ENCODE measurements at places on chromosomes 6 and 20.

GRCh38 chr6:134356405-134356804 lies 38.5 kb upstream of the SGK1 start:
- no peak for DNase-seq

DNA sequence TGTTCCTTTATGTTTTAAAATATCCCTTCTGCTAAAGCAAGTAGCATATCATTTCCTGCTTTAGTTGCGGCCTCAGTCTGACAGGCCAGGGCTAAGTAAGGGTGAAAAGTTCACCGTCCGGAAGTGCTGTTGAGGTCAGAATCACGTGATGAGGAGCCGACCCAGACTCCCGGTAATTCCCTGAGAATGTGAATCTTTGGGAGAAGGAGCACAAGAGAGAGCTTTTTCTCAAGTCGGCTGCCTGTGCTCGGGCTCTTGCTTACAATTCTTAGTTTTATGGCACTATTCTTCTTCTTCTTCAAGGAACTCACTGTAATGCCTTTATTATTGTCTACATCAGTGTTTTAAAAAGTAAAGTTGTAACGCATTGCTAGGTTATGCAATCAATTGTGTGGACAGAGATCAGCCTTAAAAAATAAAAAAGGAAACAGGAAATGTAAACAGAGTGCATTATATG lies 309.3 kb downstream of the PRL start:
- DNase-seq: peak; percentile 3

DNA sequence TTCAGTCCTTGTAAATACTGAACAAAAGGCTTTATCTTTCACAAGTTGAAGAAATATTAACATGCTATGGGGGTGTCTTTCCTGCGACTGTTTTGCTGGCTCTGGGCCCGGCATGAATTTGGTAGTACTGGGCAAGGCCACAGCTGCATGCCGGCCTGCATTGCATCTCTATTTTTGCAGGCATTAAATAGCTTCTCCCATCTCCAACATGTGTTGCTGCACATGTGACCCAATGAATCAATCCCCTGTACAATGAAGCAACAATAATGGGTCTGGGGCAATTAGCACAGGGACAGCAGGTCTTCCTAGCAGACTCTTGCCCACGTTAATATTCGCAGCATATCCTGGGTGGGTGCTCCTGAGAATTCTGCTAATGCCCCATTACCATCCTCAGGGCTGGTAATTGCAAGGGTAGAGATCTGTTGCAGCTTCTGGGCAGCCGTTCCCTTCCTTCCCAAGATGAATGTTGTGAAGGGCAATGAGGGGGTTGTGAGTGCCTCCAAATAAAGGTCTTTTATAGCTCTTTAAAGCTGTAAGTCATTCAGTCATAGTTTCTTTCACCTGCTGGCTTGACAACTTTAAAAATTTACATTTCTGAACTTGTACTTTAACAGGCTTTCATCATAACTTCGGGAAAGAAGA lies 24.3 kb upstream of the CDYL start:
- no peak for DNase-seq

DNA sequence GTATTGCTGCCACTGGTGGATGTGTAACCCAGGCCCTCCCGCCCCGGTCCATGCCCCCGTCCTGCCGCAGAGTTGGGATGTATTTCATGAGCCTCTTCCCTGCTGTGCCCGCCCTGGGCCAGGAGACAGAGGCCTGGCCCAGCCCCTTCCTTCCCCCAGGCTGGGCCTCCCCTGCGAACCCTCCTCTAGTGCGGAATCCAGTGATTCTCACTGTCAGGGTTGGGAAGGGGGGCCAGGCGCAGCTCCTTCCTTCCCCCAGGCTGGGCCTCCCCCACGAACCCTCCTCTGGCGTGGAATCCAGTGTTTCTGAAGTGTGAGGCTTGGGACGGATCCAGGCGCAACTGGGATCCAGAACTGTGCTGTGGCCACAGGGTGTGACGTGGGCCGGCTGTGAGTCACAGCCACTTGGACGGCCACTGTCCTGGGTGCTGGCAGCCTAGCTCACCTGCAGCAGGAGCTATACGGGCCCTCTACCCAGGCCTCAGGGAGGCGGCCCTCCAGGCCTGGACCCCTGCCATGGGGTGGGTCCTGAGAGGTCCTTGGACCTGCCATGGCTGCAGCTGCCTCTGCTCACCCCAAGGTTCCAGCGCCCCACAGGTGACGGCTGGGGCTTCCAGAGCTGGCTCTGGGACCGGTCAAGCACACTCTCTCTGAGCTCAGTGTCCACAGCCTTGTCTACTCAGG lies 28.3 kb downstream of the COL20A1 start:
- no peak for DNase-seq

- no peak for DNase-seq
These were observed 25.2 kb upstream of the GTSF1L start for GRCh38 chr20:43752051-43752360.

DNA sequence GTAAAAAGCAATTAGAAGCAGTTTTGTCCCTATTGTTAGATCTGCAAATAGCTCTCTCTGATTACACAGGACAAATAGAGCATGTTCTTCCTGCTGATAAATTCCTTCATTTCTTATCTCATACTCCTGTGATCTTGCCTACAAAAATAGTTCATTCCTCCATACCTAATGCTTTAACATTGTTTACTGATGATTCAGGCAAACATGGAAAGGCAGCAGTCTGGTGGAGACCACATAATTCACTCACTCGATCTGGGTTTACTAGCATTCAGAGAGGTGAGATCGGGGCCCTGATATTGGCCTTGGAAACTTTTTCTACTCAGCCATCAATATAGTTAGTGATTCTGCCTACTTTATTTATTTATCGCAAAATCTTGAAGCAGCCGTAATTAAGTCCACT lies 20.2 kb downstream of the HLA-DPA1 start:
- no peak for DNase-seq

DNA sequence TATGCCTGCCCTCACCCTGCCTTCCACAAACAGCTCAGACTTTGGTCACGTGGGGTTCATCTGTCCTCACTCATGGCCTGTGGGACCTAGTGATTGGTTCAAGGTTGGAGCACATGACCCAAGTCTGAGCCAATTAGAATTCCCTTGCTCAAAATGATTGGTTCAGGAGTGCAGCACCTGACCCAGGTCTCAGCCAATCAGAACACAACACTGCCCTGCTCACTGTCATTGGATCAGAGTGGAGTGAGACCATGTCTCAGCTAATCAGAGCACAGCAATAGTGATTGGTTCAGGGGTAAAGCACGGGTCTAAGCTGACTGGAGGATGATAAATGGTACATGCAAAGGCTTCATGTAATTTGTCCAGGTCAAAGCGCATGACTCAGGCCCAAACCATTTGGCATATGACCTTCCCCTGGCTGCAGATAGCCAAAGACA lies 102.2 kb downstream of the PREX1 start:
- DNase-seq: no peak

- no peak for DNase-seq
These were observed 60.6 kb upstream of the FAM184A start for GRCh38 chr6:119138906-119139541.

GRCh38 chr6:166308033-166308768 lies at the start of gene PRR18:
PRR18 (minus strand) TSS chr6:166308392; CDS start chr6:166308142, 250 bp downstream.
- no peak for DNase-seq

DNA sequence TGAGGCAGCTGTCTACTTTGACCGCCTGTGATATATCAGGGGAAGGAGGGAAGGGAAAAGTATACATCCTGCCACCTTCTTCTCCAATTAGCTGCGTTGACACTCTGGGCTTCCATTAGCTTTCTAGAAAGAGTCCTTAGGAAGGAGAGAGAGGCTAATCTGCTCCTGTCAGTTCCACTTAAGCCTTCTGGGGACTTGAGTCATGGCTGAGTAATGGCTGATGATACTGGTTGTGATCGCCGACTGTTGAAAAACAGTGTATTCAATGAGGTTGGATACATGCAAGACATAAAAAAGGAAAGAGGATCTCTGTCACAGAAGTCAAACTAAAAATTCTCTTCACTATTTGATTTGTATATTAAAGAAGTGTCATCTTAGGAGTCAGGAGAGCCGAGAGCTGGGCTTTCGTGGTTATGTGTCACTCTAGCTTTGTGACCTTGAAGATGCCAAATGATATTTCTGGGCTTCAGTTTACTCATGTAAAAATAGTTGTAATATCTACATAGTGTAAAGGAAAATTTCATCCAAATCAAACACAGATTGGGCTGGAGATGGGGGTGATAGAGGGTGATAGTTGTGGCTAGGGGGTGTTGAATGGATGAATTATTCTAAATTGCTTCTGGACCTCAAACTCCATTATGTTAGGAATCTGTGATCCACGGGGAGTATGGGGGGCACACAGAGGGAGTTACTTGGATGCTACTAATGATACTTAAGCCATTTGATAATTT lies 189.0 kb downstream of the UST start:
- no peak for DNase-seq

DNA sequence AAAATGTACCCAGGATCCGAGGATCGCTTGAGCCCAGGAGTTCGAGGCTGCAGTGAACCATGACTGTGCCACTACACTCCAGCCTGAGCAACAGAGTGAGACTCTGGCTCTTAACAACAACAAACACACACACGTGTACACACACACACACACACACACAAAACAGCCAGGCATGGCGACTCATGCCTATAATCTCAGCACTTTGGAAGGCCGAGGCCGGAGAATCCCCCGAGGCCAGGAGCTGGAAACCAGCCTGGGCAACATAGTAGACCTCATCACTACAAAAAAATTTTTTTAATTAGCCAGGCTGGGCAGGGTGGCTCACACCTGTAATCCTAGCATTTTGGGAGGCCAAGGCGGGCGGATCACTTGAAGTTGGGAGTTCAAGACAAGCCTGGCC lies 23.3 kb upstream of the ARFGEF2 start:
- DNase-seq: no peak

GRCh38 chr6:45983062-45983461 lies 32.6 kb downstream of the CLIC5 start:
- no peak for DNase-seq

GRCh38 chr6:37868447-37868825 lies 48.9 kb downstream of the ZFAND3 start:
- DNase-seq: no peak

- DNase-seq: no peak
These were observed 37.2 kb upstream of the PLCB1 start for GRCh38 chr20:8094850-8095249.
